Aorta (tissue), 5 donors: ENCODE measurements at places on chromosomes 5 and 9. TPM values are rescaled to one million over a fixed set of nuclear protein-coding genes. Genes with fewer than 3 reads are reported as not detected.

DNA sequence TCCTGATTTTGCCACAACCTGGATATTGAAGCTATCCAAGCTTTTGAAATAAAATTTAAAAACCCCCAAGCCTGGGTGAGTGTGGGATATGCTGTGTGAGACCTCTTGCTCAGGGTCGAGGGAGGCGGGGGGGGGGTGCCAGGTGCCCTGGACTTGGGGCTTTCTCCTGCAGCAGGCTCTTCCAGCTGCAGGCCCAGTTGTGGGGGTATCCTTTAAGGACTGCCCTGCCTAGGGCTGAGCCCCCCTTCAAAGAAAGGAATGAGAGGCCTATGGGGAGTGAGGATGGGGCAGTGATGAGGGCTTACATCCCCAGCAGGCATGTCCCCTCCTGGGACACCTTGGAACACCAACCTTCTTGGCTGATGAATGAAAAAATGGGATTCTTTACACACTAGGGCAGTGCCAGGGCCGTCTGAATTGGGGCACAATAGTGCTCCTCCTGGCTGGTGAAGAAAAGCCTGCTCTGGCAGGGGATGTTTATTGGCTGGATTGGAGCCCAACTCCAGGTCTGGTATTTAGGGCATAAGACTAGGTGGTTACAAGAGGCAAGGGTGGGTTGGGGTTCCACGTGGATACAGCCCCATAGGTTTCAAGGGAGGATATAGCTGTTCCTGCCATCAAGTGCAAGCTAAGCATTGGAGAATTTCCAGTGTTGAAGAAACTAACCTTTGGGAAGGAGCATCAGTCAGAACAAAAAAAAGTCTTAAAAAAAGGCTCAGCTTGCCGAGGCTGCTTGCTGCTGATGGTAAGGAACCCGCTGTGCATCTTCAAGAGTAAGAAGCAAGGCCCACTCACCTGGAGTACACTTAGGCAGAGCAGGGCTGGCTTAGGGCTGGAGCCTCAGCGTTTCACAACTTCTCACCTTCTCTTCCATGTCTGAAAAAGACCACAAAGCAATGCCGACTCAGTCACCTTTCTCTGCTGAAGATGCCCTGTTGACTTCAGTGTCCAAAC, 7.0 kb downstream of the HNRNPAB start:
- no peak for DNase-seq

DNA sequence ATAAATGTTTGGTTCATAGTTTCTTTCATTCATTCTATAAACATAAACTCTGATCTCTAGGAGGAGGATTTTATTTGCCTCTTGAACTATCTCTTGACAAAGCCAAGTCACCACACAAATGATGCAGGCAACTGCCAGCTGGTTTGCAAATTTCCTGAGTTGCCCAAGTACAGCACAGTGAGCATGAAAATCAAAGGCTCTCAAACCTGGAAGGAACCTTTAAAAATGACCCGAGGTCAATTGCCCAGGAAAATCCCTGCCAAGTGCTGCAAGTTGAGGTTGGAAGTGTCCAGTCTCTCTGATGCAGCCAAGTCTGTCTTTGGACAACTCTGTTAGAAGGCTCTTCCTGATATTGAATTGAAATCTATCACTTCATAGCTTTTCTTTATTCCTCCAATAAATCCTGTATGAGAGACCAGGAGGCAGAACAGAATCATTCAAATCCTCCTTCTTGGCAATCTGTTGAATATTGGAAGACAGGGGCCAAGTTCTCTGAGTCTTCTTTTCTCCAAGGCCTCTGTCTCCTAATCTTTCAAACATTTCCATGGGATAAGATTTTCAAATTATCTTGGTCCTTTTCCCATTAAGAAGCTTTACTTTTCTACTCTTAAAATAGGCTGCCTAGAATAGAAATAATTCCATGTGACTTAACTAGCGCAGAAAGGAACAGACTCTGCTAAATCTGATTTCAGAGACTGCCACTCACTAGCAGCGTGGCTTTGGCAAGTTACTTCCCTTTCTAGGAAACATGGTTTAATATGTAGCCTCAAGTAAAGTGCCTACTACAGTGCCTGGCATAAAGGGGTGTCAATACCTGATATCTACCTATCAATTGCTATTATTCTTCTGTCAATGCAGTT, 159.2 kb downstream of the SNX18 start:
- DNase-seq: no peak

DNA sequence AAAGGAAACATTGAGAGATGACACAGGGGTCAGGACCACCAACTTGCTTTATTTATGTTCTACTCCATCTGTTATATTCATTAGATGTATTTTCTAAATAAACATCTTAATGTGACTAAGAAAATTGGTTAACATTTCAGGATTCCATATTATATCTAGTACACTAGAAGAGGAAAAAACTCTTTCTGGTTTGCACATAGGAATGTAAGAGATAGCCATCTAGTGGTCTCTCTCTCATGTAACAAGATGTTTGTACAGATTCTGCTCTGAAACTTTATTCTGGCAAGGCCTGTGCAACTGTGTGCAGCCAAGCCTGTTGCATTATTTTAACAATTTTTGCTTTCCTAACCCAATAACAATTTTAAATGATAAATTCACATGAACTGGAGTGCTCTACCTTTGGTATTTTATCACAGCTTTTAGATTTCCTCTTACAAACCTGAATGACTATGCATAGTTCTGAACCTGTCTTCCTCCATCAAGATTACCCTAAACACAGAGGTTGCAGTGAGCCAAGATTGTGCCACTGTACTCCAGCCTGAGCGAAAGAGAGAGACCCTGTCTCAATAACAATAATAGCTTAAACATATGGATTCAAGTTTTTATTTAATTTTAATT, 148.2 kb downstream of the GIN1 start:
- DNase-seq: no peak

GRCh38 chr5:86640998-86641397, 23.3 kb downstream of the COX7C start:
- no peak for DNase-seq

WDR55 gene
- total RNA-seq: 21.3 TPM

- DNase-seq: no peak
These were observed 13.7 kb downstream of the IRX4 start for GRCh38 chr5:1868886-1869475.

DNA sequence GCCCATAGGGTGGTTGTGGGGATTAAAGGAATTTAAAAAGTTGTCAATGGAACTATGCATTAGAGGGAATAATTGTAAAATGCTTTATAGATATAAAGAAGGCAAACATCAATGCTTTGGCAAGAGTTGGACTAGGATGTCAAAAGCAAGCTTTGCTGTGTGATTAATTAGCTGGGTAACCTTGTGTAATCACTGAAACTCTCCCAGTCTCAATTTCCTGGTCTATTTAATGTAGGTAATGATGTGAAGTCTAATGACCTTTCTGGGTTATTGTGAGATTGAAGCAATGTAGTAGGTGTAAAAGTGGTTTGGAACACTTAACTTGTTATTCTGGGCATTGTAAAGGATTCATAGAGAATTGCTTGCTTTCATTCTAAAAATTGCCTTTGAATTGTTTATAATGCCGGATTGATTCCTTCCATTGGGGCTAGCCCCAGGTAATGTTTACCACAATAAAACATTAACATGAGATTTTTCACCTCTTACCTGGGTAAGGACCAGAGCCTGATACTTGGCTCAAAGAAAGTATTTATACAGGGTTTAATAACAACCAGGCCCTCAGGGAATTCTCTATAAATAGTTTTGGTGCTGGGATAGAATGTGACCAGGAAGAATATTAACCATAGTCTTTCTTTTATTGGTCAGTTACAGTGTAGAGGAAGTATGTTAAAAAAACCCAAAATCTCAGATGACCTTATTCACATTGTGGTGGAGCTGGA, 30.0 kb upstream of the CLINT1 start:
- DNase-seq: no peak

DNA sequence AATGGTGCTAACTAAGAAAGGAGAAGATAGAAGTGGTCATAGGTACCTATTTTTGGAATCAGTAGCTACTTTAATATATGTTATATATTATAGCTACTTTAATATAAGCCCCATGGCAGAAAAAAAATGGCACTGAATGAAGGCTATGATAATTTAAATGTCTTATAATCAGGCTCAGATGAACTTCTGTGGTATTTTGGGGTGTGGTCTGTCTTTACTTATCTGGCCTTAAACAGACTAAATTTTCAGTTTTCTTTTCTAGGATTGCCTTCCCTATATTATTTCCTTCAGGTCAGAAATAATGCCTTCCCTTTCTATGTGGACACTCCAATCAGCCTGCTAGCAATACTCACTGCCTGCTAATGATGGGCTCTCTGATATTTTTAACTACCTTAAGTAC, 292.3 kb downstream of the SLF1 start:
- no peak for DNase-seq

DNA sequence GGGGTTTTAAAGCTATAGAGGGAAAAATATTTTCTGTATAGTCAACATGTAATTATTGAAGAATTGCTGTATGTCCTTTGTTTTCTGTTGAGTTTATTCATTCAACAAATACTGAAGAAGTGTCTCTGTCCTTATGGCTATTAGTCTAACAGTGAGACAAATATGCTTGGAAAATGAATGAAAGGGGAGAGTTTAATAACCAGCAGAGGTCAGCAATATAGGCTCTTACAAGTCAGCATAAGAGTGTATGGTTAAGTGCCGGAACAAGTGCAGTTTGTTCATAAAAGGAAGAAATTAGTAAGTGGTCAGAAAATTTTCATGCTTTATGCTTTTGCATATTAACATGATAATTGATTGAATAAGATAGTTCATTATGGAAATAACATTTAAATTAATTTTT, 3.6 kb downstream of the SCAMP1 start:
- DNase-seq: no peak

DNA sequence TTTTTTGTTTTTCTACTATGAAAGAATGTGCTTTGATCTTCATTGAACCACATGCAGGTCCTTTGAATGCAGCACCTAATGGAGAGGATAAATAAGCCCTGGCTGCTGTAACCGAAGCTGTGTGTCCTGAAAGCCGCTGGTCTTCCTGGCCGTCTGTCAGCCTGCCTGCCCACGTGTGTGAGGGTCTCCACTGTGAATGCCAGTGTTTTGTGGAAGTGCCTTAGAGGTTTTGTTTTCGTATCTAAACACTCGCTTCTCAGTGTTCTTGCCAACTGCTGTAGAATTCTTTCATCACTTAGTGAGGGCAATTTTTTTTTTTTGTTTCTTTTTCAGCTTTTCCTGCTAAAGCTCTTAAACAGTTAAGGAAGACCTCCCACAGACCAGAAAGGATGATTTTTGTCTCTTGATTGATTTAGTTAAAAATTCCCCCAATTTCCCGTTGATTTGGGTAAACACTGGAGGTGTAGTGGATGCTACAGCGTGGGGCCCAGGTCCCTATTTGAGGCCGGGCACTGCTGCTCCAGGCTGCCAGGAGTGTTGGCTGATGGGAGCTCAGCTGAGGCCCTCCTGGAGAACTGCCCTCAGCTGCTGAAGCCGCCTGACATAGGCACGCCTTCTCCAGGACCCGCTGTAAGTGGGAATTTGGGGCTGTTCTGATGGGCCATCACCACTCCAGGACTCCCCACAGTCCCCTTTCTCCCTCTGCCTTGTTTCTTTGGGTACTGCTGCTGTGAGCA, 29.2 kb upstream of the PTCH1 start:
- DNase-seq: no peak

F12 gene
- total RNA-seq: 0.23 TPM

INSL6 gene
- total RNA-seq: not detected

DNA sequence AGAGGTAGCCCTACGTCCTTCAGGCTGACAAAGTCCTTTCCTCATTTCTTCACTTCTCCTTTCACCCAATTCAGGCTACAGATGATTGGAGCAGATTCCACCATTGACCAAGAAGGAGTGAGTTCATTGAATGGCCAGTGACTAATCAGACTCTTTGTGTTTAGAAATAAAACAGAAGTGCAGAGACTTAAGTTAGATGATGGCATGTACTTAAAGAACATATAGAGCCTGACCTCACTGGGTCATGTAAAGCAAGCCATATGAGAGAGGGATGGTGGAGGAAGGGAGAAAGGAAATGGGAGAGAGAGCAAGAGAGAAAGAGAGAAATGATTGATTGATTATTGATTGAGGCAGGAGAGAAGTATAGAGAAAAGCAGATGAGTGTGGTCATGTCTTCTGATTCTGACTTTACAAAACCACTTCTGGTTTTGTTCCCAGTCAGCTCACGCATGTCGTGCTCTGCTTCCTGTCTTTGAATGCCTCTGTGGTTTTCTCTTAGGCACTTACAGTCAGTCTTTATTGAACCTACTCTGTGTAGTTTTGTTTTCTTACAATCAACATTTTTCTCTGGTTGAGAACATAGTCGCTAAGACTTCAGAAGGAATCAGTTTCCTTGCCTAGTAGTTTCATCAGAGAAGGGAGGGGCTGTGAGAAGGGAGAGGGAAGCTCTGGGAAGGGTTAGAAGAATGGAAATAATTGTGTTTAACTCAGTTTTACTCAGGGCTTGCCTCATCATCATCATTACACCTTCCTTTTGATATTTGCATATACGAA, 149.2 kb upstream of the KLF9 start:
- DNase-seq: peak; percentile 56

- DNase-seq: peak; percentile 60
These were observed at the start of gene C5orf63 for GRCh38 chr5:127072861-127073846. Gene C5orf63, minus strand, starts transcription at chr5:127073502. Its CDS starts 14,507 bp downstream, at chr5:127058995.
